Heart left ventricle (tissue), 16 donors: ENCODE measurements at places on chromosomes 5 and 9. TPM values are rescaled to one million over a fixed set of nuclear protein-coding genes. Genes with fewer than 3 reads are reported as not detected.

DNA sequence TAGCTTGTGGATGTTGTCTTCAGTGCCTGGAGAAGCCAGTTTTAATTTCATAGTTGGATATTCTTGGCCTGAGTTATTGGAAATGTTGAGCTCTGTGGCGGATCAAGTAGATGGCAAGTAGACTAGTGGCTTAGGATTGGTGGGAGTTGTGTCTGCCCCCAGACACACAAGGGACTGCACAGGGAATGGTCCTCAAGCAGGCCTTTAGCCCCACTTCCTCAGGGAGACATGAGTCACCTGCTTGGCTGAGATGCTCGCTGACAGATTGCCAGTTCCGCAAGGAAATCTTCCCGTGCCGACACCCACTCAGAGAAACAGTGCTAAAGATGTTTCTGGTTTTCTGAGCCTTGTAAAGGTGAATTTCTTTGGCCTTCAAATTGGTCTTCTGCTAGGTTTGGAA, 18.8 kb upstream of the CATSPER3 start:
- H3K27me3 ChIP-seq = no peaks in the 10 kb centered on the region
- H3K36me3 ChIP-seq = no peaks in the 10 kb centered on the region
- no peak overlapping the region for H3K27ac ChIP-seq
- peaks cover 10% of the 10 kb centered on the region for H3K4me1 ChIP-seq
- H3K4me3 ChIP-seq = no peak overlapping the region
- no peak for DNase-seq

- no peaks in the 10 kb centered on the region for H3K27me3 ChIP-seq
- H3K36me3 ChIP-seq = no peaks in the 10 kb centered on the region
- H3K27ac ChIP-seq = no peak overlapping the region
- H3K4me1 ChIP-seq = no peaks in the 10 kb centered on the region
These were observed 2212.2 kb upstream of the ACO1 start for GRCh38 chr9:30172206-30172605.

- no peak overlapping the region for H3K27ac ChIP-seq
- H3K4me1 ChIP-seq = no peaks in the 10 kb centered on the region
- no peaks in the 10 kb centered on the region for H3K27me3 ChIP-seq
- no peak for DNase-seq
These were observed 388.5 kb upstream of the CTNND2 start for GRCh38 chr5:12292610-12293204.

- H3K36me3 ChIP-seq = no peaks in the 10 kb centered on the region
- no peaks in the 10 kb centered on the region for H3K27me3 ChIP-seq
These were observed 4.0 kb upstream of the CDK5RAP2 start for GRCh38 chr9:120583958-120584369.

GRCh38 chr5:8577792-8578191, 708.8 kb downstream of the MTRR start:
- no peaks in the 10 kb centered on the region for H3K36me3 ChIP-seq
- no peak overlapping the region for H3K27ac ChIP-seq
- no peak for DNase-seq
- no peaks in the 10 kb centered on the region for H3K27me3 ChIP-seq
- no peaks in the 10 kb centered on the region for H3K4me1 ChIP-seq

DNA sequence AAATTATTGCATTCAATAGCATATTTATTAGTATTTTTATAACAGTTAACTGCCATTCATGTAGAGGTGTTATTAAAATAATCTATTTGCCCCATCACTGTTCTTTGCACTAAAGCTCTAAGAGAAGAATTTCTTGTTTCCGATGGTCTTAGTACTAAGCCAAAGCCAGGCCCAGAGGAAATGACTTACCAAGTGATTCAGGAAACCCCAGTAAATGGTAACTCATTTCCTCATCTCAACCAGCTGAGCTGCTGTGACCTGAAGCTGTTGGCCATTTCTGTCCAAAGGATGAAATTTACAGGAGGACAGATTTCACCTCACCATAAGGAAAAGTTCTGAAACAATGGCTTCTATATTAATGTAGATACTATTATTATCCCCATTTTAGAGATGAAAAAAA, 117.0 kb downstream of the PIK3R1 start:
- no peak overlapping the region for H3K4me3 ChIP-seq
- H3K27ac ChIP-seq = no peak overlapping the region
- no peak for DNase-seq
- no peaks in the 10 kb centered on the region for H3K27me3 ChIP-seq
- no peaks in the 10 kb centered on the region for H3K36me3 ChIP-seq

DNA sequence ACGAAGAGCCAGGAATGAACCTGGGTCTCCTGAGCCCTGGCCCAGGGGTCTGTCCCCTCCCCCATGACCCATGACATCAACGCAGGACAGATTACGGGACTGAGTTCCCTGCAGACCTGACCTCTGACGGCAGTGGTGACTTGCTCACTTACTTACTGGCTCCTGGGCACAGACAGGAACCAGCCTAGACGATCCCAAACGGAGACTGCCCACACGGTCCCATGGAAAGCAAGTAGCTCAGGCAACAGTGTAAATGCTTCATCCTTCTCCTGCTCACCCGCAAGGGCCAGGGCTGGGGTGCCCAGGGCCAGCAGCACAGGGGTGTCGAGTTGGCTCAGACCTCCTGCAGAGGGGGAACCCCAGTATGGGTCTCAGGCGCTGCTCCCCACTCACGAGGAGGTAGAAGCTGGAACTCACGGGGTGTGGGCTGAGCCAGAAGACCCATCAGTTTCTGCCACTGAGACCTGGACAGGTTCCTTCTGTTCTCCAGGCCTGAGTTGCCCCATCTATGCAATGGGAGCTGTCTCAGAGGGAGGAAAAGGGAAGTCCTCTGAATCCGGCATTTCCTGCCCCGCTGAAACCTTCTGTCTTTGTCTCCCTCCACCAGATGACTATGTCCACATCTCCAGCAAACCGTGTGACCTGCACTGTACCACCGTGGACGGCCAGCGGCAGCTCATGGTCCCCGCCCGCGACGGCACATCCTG, 5.6 kb downstream of the ADAMTSL2 start:
- no peaks in the 10 kb centered on the region for H3K27me3 ChIP-seq
- H3K4me3 ChIP-seq = no peak overlapping the region
- H3K36me3 ChIP-seq = peaks cover 5% of the 10 kb centered on the region
- no peak for DNase-seq

- H3K4me1 ChIP-seq = peaks cover 19% of the 10 kb centered on the region
- no peak for DNase-seq
- H3K36me3 ChIP-seq = no peaks in the 10 kb centered on the region
- H3K27ac ChIP-seq = no peak overlapping the region
- no peak overlapping the region for H3K4me3 ChIP-seq
These were observed 16.6 kb downstream of the VAV2 start for GRCh38 chr9:133975511-133975910.

- no peak for DNase-seq
- no peaks in the 10 kb centered on the region for H3K4me1 ChIP-seq
- H3K27me3 ChIP-seq = no peaks in the 10 kb centered on the region
- H3K27ac ChIP-seq = no peak overlapping the region
- no peak overlapping the region for H3K4me3 ChIP-seq
These were observed 12.1 kb upstream of the MOB3B start for GRCh38 chr9:27541740-27542139.

DNA sequence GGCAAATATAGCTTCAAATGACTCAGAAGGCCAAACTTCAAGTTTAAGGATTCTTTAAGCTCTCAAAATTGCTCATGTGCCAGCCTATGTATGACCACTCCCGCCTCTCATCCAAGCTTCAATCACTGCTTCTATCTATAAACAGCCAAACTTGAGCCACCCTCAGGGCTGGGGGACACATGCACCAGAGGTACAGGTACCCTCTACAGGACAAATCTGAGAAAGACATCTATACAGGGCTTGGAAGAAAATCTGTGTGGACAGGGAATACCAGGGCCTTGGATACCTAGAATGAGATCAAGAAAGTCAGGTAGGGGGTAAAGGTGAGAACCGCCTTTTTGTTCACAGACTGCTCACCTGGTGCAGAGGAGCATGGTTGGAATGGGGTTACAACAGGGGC, 217.9 kb downstream of the ATPSCKMT start:
- no peak for DNase-seq
- no peaks in the 10 kb centered on the region for H3K27me3 ChIP-seq
- H3K36me3 ChIP-seq = no peaks in the 10 kb centered on the region
- H3K4me3 ChIP-seq = no peak overlapping the region

- H3K27ac ChIP-seq = peak overlapping the region; percentile 87
- peaks cover 4% of the 10 kb centered on the region for H3K36me3 ChIP-seq
- H3K4me3 ChIP-seq = peak overlapping the region; percentile 98
- peaks cover 34% of the 10 kb centered on the region for H3K4me1 ChIP-seq
- DNase-seq = peak; percentile 38
These were observed 586 bp downstream of the HMGXB3 start for GRCh38 chr5:150000990-150001659.

DNA sequence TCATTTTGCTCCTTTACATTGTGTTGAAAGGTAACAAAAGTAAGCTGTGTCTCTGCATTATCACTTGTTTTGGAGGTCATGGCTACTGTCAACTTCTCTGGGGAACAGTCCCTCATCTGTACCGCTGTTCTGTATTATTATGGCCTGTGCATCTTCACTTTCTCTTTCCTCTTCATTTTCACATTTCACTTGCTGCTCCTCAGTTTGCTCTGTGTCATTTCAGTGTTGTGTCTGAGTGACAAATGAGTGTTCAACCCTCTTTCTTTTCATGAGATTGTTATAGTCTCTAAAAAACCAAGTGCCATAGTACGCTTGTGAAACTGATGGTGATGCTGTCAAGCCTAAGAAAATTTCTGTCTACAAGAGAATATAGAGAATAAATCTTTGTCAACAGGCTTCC, 122.0 kb upstream of the FER start:
- no peak overlapping the region for H3K27ac ChIP-seq
- no peaks in the 10 kb centered on the region for H3K27me3 ChIP-seq
- DNase-seq = no peak
- H3K4me3 ChIP-seq = no peak overlapping the region
- no peaks in the 10 kb centered on the region for H3K4me1 ChIP-seq

DNA sequence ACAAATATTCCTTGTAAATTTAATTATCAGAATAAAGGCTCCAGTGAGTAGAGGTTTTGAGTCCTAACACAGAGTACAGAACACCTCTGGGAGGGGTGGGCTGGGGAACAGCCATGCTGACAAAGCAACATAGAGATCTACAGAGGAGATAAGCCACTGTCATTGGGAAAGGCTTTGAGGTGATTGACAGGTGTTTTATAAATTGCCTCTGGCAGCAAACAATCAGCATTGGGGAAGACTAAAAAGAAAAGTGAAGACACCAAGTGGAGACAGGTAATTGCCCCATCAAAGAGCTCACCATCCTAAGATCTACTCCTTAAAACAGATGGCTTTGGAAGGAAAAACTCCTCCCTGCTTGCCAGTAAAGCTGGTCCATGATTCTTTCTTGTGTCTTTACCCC, 189.7 kb upstream of the TLE4 start:
- no peaks in the 10 kb centered on the region for H3K36me3 ChIP-seq
- H3K4me1 ChIP-seq = no peaks in the 10 kb centered on the region
- H3K27ac ChIP-seq = no peak overlapping the region
- no peak for DNase-seq
- no peak overlapping the region for H3K4me3 ChIP-seq

DNA sequence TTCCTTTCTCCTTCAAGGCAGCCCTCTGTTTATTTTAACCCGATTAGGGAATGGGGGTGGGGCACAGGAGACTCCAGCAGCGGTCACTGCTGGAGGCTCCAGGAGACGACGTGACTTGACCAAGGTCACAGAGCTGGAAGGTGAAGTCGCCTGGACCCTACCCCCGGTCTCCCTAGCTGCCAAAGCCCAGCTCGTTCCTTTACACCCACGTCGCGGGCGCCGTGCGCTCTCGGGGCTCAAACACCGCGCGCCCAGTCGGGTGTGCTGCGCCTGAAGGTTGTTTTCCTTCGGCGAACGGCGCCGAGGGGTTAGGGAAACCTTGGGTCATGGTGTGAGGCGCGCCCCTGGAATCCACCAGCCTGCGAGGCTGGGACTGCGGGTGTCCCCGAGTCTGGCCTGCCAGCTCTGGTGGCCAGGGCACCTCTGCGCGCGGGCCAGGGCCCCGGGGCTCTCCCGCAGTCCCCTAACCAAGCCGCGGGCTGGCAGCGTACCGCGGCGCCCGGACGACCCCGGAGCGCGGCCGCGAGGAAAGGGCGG, 747 bp upstream of the UNC5A start:
- no peak overlapping the region for H3K27ac ChIP-seq
- no peak for DNase-seq
- H3K27me3 ChIP-seq = peaks cover 80% of the 10 kb centered on the region
- H3K4me3 ChIP-seq = peak overlapping the region; percentile 39
- peaks cover 5% of the 10 kb centered on the region for H3K4me1 ChIP-seq

GRCh38 chr5:63686938-63687337, 275.3 kb downstream of the HTR1A start:
- DNase-seq = no peak
- H3K4me1 ChIP-seq = no peaks in the 10 kb centered on the region
- no peak overlapping the region for H3K4me3 ChIP-seq
- H3K27ac ChIP-seq = no peak overlapping the region

GRCh38 chr5:93717162-93717561, 24.2 kb downstream of the POU5F2 start:
- H3K27ac ChIP-seq = no peak overlapping the region
- H3K27me3 ChIP-seq = no peaks in the 10 kb centered on the region
- H3K4me3 ChIP-seq = no peak overlapping the region
- no peaks in the 10 kb centered on the region for H3K4me1 ChIP-seq

DNA sequence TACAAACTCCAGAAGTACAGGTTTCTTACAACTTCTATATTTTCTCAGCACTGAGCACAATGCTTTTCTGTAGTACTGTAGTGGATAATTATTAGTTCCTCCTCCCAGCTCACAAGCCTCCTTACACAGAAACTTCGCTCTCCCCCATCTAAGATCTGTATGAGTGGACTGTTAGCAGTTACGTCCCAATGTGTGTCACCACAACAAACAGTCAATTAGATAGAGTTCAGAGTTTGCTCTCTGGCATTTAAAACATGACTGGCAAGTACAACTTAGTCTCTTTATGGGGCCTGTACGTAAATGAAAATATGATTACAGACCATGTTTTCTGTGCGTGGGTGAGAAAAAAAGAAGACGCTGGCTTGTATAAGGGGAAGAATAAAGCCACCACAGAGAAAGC, 631.4 kb upstream of the DMAC1 start:
- H3K36me3 ChIP-seq = no peaks in the 10 kb centered on the region
- H3K4me1 ChIP-seq = no peaks in the 10 kb centered on the region
- no peaks in the 10 kb centered on the region for H3K27me3 ChIP-seq
- no peak for DNase-seq
- no peak overlapping the region for H3K4me3 ChIP-seq

The KCNV2 gene
- total RNA-seq = not detected

The BHMT2 gene
- 7.8 TPM for total RNA-seq

The OBP2B gene
- not detected for total RNA-seq

The AFAP1L1 gene
- total RNA-seq = 46.5 TPM

The PCDHA1 gene
- total RNA-seq = not detected

The GLDC gene
- not detected for total RNA-seq

The PIK3R1 gene
- 193 TPM for total RNA-seq

The GZMA gene
- 17.9 TPM for total RNA-seq

The TMEM215 gene
- total RNA-seq = not detected
